Mesothelial cell of epicardium (in vitro differentiated cells): ENCODE measurements at places on chromosomes 3 and 15.

- H3K27ac ChIP-seq = peak overlapping the region; percentile 10
- DNase-seq = no peak
- no peaks in the 10 kb centered on the region for H3K27me3 ChIP-seq
- no peaks in the 10 kb centered on the region for H3K4me1 ChIP-seq
- no peak overlapping the region for H3K4me3 ChIP-seq
These were observed 109.9 kb upstream of the RAP2B start for GRCh38 chr3:153052096-153052460.

- H3K4me3 ChIP-seq = no peak overlapping the region
- H3K27ac ChIP-seq = no peak overlapping the region
- no peaks in the 10 kb centered on the region for H3K36me3 ChIP-seq
- no peaks in the 10 kb centered on the region for H3K4me1 ChIP-seq
- H3K27me3 ChIP-seq = peaks cover 3% of the 10 kb centered on the region
- no peak for DNase-seq
These were observed 51.3 kb downstream of the DRD3 start for GRCh38 chr3:114127517-114127916.

- peaks cover 5% of the 10 kb centered on the region for H3K4me1 ChIP-seq
- no peak overlapping the region for H3K4me3 ChIP-seq
- no peaks in the 10 kb centered on the region for H3K36me3 ChIP-seq
- no peak overlapping the region for H3K27ac ChIP-seq
- H3K27me3 ChIP-seq = peaks cover under 1% of the 10 kb centered on the region
These were observed 35.3 kb downstream of the FOXL2 start for GRCh38 chr3:138911621-138912020.

- no peaks in the 10 kb centered on the region for H3K4me1 ChIP-seq
- peaks cover 43% of the 10 kb centered on the region for H3K36me3 ChIP-seq
- H3K4me3 ChIP-seq = no peak overlapping the region
These were observed 7.4 kb downstream of the GLB1 start for GRCh38 chr3:33089515-33089914.

- H3K27ac ChIP-seq = no peak overlapping the region
- H3K4me3 ChIP-seq = no peak overlapping the region
- peaks cover 3% of the 10 kb centered on the region for H3K27me3 ChIP-seq
These were observed 58.4 kb downstream of the PLXNA1 start for GRCh38 chr3:127041264-127041820.

DNA sequence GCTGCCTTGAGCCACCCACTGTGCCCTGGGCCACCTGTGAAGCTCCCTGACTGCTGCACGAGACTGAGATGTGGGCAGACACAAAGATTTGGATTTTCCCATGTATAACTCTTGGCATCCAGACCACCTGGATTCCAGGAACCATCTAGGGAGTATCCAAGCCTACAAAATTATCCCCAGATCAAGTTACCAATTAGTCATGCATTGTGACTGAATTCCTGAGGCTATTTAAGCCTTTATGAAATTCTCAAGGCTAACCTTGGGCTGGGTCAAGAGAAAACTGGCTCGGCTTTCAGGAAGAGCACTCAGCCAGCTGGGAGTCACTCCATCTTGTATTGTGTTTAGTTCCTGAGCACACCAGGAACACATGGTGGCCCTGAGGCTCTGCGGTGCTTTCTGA, 13.3 kb upstream of the ATP13A5 start:
- H3K36me3 ChIP-seq = no peaks in the 10 kb centered on the region
- peaks cover 14% of the 10 kb centered on the region for H3K27me3 ChIP-seq
- DNase-seq = no peak
- no peak overlapping the region for H3K27ac ChIP-seq
- H3K4me1 ChIP-seq = peaks cover 3% of the 10 kb centered on the region

GRCh38 chr15:68463996-68464395, 32.0 kb upstream of the ITGA11 start:
- peaks cover 18% of the 10 kb centered on the region for H3K27me3 ChIP-seq
- no peak overlapping the region for H3K4me3 ChIP-seq
- no peaks in the 10 kb centered on the region for H3K36me3 ChIP-seq
- DNase-seq = no peak
- no peaks in the 10 kb centered on the region for H3K4me1 ChIP-seq

GRCh38 chr3:154176036-154176435, 54.8 kb downstream of the ARHGEF26 start:
- peak; percentile 52 for DNase-seq
- peaks cover 18% of the 10 kb centered on the region for H3K4me1 ChIP-seq
- H3K27me3 ChIP-seq = no peaks in the 10 kb centered on the region

DNA sequence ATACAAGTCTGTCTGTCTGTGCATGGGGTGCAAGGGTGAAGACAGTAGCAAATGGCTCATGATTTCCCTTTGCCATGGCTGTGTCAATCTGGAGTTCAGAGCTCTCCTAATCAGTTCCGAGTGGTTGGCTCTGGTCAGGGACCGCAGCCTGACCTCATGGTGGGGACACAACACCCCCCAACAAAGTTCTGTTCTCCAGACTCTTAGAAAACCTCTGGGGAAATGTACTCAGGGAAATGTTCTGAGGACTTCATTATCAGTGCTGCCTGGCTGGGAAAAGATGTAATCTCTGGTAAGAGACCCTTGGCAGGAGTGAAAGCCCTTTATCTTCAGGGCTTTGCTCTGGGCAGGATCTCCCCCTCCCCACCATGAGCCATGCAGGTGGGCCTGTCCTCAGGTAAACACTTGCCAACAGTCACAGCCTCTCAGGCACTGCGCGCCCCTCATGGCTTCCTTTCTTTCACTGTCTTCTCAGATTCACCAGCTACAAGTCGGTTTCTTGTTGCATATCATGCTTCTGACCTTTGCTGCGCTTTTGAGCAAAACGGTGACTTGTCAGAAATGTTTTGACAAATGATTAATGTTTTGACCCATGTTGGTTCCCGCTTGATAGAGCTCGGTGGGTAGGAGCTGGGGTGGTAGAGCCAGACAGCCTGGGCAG, 95.5 kb downstream of the ST6GAL1 start:
- peaks cover 5% of the 10 kb centered on the region for H3K36me3 ChIP-seq
- H3K27me3 ChIP-seq = no peaks in the 10 kb centered on the region
- peaks cover 4% of the 10 kb centered on the region for H3K4me1 ChIP-seq
- H3K27ac ChIP-seq = no peak overlapping the region
- no peak overlapping the region for H3K4me3 ChIP-seq

DNA sequence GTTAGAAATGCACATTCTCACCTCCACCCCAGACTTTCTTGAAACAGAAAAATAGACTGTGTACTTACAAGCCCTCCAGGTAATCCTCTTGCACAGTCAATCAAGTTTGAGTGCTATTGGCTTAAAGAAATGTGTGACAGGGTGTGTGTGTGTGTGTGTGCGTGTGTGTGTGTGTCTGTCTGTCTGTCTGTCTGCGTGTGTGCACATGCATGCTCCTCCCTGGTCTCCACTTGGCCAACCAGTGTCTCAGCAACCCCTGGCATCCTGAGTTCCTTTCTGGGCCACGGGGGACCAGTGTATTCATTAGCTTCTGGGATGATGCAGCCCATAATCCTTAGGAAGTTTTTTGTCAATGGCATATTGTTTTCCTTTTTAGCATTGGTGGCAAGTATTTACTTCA, 128.8 kb upstream of the IL12A start:
- no peaks in the 10 kb centered on the region for H3K27me3 ChIP-seq
- peak overlapping the region; percentile 49 for H3K27ac ChIP-seq
- no peak for DNase-seq

- H3K27me3 ChIP-seq = no peaks in the 10 kb centered on the region
- peaks cover 20% of the 10 kb centered on the region for H3K36me3 ChIP-seq
- H3K4me3 ChIP-seq = no peak overlapping the region
- H3K27ac ChIP-seq = no peak overlapping the region
- peaks cover 5% of the 10 kb centered on the region for H3K4me1 ChIP-seq
These were observed 24.2 kb downstream of the ZXDC start for GRCh38 chr3:126451511-126451910.

GRCh38 chr3:13712682-13713180, 163.8 kb downstream of the FBLN2 start:
- no peak overlapping the region for H3K4me3 ChIP-seq
- no peaks in the 10 kb centered on the region for H3K36me3 ChIP-seq
- H3K27ac ChIP-seq = no peak overlapping the region
- H3K27me3 ChIP-seq = peaks cover 38% of the 10 kb centered on the region

DNA sequence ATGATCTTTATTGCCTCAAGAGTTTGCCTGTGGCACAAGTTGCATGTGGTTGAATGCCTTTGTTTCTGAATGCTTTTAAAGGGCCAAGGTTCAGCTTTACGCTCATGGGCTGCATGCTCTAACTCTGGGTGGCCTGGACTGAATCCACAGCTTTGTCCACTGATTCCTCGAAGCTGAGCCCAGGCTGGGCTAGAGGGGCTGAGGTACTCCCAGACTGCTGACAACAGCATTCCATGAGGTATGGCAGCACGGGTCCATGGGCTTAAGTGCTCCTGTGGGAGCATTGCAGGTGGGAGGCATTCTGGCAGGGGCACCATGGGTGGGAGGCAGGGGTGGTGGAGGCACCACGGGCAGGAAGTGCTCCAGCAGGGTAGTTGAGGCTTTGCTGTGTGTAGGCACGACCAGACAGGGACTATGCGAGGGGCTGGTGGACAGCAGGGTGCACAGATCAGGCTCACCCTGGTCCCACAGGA, 61.6 kb downstream of the GLCE start:
- peaks cover 30% of the 10 kb centered on the region for H3K36me3 ChIP-seq
- H3K4me3 ChIP-seq = no peak overlapping the region
- no peak overlapping the region for H3K27ac ChIP-seq
- no peaks in the 10 kb centered on the region for H3K27me3 ChIP-seq

DNA sequence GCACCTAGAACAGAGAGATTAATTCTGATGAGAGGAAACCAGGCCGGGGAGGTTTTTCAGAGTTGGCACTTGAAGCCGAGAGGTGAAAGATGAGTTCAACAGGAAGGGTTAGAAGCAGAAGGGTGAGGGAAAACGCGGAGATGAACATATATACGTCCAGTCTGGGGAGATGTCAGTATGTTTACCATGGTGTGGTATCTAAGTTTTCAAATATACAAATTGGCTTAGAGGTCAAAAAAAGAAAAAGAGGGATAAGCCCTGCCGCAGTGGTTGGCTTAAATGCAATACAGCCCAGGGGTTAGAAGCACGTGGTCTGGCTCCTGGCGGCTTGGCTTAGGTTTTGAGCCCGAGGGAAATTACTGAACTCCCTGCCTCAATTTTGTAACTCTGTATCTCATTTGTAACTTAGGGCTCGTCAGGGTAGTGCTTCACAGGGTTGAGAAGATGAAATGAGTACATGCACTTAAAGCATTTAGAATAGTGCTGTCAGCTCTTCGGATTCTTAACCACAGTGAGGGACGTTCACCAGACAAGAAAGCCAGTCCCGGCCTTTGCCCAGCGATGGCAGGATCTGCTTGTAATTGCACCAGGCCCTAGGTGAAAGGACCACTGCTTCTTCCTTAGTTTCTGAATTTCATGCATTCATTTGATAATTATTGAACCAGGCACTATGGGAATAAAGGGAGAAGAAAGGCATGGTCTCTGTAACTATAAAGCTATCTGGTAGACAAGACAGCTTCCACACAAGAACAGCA, 6.4 kb downstream of the HES1 start:
- H3K27me3 ChIP-seq = no peaks in the 10 kb centered on the region
- peak overlapping the region; percentile 93 for H3K27ac ChIP-seq
- peaks cover 48% of the 10 kb centered on the region for H3K4me1 ChIP-seq

DNA sequence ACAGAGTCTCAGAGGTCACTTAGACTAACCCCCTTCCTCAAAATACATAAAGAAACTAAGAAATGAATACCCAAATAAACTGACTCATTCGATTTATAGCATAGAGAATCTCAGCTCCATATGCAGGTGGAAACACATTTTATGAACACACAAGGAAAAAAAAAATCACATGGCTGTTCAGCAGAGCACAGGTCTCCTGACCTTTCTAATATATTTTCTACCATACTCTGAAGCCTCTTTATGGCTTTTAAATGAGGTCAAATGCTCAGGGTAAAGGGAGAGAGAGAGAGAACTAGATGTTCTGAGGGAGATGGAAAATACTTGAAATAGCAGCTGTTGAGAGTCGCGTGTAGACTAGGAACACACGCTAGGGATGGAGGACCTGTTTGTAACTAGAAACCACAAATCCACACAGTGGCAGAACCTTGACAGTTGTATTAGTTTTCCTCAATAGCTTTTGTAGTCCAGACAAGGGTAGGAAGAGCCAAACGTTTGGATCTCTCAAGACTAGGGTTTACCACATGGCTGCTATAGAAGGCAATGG, 165.3 kb downstream of the FMN1 start:
- H3K27me3 ChIP-seq = peaks cover 2% of the 10 kb centered on the region
- no peaks in the 10 kb centered on the region for H3K36me3 ChIP-seq
- no peak overlapping the region for H3K27ac ChIP-seq
- no peaks in the 10 kb centered on the region for H3K4me1 ChIP-seq
- no peak for DNase-seq
- no peak overlapping the region for H3K4me3 ChIP-seq

DNA sequence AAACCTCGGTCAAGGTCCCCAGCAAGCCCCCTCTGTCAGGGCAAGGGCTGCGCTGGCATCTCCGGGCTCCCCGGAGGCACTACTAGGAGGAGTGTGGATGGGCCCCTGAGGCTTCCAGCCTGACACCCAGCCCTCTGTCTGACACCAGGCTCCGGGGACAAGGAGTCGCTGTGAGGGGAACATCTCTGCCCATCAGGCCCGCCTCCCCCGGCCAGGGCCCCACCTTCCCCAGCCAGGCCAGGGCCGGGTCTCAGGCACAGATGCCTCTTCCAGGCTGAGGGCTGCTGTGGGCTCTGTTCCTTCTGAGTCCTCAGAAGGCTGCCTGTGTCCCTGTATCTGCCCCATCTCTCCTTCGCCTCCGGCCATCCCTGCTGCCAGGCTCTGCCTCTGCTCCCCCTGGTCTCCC, 15.8 kb downstream of the CSPG4 start:
- no peaks in the 10 kb centered on the region for H3K36me3 ChIP-seq
- H3K27ac ChIP-seq = no peak overlapping the region
- no peak overlapping the region for H3K4me3 ChIP-seq
- peaks cover 1% of the 10 kb centered on the region for H3K27me3 ChIP-seq
- peaks cover 38% of the 10 kb centered on the region for H3K4me1 ChIP-seq
- DNase-seq = no peak

DNA sequence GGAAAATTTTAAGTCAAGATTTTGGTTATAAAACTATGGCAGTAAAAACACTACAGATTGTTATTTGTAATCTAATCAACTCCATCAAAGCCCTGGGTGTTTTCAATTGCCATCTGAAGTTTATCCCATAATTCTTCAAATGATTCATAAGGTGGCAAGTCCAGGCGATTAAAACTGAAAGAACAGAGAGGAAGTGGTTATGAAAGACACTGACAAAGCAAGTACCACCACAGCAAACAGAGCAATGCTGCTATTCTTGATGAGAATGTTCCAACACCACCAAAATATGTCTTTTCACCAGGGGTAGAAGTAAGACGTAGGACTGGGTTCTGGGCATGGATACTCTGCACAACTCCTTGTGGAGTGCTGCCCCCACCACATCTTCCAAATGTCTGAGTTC, 86.9 kb upstream of the PRTG start:
- peaks cover 20% of the 10 kb centered on the region for H3K4me1 ChIP-seq
- no peak overlapping the region for H3K4me3 ChIP-seq
- no peak overlapping the region for H3K27ac ChIP-seq
- H3K36me3 ChIP-seq = peaks cover 38% of the 10 kb centered on the region
- no peaks in the 10 kb centered on the region for H3K27me3 ChIP-seq
- no peak for DNase-seq

- peaks cover 16% of the 10 kb centered on the region for H3K4me1 ChIP-seq
- H3K4me3 ChIP-seq = no peak overlapping the region
- DNase-seq = no peak
These were observed 4.7 kb downstream of the EIF1B start for GRCh38 chr3:40313975-40314860.

- H3K4me3 ChIP-seq = no peak overlapping the region
- H3K27me3 ChIP-seq = peaks cover 30% of the 10 kb centered on the region
- DNase-seq = peak; percentile 69
- H3K36me3 ChIP-seq = no peaks in the 10 kb centered on the region
These were observed 49.7 kb downstream of the SEMA5B start for GRCh38 chr3:122977746-122978466.

GRCh38 chr15:53226559-53226958, 436.4 kb upstream of the ONECUT1 start:
- H3K27me3 ChIP-seq = peaks cover 7% of the 10 kb centered on the region
- no peak overlapping the region for H3K4me3 ChIP-seq
- no peak overlapping the region for H3K27ac ChIP-seq
- no peaks in the 10 kb centered on the region for H3K36me3 ChIP-seq
